Ovary (tissue), 10 donors: ENCODE measurements at places on chromosomes 2 and 18. TPM values are rescaled to one million over a fixed set of nuclear protein-coding genes. Genes with fewer than 3 reads are reported as not detected.

DNA sequence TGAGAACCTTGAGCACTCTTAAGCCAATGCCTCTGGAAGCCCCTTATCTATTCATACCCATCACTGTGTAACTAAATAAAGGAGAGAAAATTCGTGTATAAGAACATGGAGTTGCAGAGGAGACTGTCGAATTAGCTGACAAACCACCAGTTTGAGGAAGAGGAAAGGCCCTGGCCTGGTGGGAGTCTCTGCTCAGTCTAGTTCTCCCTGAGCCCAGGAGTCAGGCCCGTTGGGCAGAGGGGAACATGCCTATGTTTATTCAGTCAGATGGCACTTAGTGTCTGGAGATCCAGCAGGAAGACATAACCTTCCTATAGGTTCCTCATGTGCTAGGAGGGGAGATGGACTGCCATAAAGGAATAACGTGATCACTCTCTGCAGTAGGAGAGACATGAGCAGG is 60.3 kb downstream of the MGAT5 start:
- H3K27me3 ChIP-seq, result no peaks in the 10 kb centered on the region
- H3K27ac ChIP-seq, result no peak overlapping the region
- no peak for DNase-seq

GRCh38 chr2:113796592-113797175 is 40.2 kb upstream of the SLC35F5 start:
- no peak overlapping the region for H3K4me3 ChIP-seq
- H3K36me3 ChIP-seq, result no peaks in the 10 kb centered on the region
- H3K4me1 ChIP-seq, result no peaks in the 10 kb centered on the region
- no peak overlapping the region for H3K27ac ChIP-seq
- no peak for DNase-seq

- no peak overlapping the region for H3K4me3 ChIP-seq
- H3K27me3 ChIP-seq, result peaks cover 3% of the 10 kb centered on the region
- H3K36me3 ChIP-seq, result no peaks in the 10 kb centered on the region
- H3K27ac ChIP-seq, result no peak overlapping the region
- no peaks in the 10 kb centered on the region for H3K4me1 ChIP-seq
- DNase-seq, result no peak
Measured at GRCh38 chr18:62331581-62332356, 6.7 kb downstream of the TNFRSF11A start.

DNA sequence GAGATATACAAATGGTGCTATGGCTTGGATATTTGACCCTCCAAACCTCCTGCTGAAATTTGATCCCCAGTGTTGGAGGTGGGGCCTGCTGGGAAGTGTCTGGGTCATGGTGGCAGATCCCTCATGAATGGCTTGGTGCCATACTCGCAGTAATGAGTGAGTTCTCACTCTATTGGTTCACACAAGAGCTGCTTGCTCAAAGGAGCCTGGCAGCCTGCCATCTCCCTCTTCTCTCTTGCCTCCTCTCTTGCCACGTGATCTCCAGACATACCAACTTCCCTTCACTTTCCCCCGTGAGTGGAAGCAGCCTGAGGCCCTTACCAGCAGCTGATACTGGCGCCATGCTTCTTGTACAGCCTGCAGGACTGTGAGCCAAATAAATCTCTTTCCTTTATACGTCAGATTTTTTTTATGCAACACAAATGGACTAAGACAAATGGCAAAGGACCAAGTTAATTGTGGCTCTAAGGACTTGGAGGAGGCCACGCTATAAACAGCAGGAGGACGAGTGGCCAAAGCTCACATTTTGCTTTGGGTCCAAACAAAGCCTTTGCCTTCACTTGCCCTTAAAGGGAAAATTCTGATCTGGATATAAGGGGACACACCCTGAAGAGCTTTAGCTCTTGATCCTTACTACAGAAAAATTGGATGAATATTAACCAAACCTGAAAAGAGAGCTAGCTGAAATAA is 214.7 kb downstream of the SS18 start:
- no peaks in the 10 kb centered on the region for H3K36me3 ChIP-seq
- DNase-seq, result no peak
- H3K27ac ChIP-seq, result no peak overlapping the region
- no peaks in the 10 kb centered on the region for H3K27me3 ChIP-seq
- H3K4me3 ChIP-seq, result no peak overlapping the region
- H3K4me1 ChIP-seq, result peaks cover 3% of the 10 kb centered on the region

The NT5DC4 gene
- total RNA-seq, result not detected
